ENCODE measurements at places on chromosomes 5 and 9.

DNA sequence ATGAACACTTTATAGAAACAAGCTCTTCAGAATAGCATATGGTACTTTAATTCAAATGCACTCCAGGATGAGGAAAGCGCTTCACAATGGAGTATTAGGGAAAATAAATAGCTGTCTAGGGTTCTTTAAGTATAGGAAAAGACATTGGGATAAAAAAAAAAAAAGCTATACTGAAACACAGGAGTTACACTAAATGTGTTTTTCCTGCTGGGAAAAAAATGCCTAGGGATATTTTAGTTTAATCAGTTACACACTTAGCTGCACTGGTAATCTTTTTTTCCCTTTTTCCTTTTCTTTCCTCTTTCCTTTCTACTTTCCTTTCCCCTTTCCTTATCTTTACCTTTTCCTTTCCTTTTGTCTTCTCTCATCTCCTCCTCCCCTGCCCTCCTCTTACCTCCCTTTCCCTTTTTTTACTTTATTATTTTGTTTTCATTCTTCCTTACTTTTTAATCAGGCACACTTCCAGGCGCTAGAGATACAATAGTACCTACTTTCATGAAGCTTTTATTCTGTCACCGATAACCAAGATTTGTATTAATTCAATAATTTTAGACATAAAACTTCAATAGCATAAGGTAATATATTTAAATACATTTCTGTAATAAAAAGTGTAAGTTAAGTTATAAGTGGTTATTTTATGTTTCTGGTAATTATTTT is 758.7 kb downstream of the CDH18 start:
- DNase-seq = no peak

- no peak for DNase-seq
Observed at GRCh38 chr9:76818271-76818670, 54.0 kb downstream of the PCA3 start.

DNA sequence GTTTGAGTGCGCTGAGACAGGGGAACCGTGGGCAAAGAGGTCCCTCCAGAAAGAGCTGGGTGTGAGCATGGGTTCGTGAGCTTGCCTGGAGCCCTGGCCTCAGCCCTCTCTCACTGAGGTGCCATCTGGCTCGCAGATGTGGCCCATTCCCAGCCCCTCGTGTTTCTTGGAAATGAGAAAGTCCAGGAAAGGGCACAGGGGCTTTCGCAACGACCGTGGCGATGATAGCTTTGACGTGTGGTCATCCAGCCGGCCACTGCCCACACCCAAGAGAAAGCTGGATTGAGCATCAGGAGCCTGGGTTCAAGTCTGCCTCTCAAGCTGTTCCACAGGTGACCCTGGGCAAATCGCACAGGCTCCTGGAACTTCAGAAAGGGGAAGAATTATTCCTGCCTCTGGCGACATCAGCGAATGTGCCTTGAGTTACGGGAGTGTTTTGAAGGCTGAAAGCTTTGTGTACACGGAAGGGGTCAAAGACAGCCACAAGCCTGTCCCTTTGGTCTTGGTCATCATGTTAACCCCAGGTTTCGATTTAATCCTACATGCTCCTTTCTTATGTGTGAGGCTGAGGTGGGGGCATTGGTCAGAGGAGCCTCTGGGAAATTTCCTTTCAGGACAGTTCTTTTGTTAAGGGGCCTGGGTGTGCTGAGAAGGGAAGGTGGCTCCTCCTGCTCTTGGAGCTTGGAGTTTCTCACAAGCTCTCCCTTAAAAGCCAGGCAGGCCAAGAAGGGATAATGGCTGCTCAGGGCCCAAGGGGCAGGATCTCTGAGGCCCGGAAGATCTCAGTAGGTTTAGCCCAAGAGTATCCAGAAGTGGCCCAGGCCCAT is 41.7 kb upstream of the IL17B start:
- no peak for DNase-seq

- no peak for DNase-seq
Observed at GRCh38 chr9:77892171-77892570, 139.4 kb downstream of the GNAQ start.

DNA sequence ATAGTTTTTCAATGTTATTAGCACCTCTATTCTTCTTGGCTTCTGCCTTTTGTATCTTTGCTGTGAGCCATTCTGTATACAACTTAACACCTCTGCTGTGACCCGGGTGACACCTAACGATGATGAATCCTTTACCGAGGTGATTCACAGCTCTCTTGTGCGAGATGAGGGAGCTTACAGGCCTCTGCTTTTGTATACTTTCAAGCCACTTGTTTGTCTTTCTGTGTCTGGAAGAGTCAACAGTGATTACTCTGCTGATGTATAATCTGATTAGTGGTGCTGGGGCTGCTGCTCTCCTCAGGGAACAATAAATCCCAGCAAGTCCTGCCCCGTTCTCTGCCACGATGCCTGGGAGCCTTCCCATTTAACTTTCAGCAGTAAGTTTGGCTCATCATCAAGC is 442.9 kb upstream of the SGCD start:
- no peak for DNase-seq

DNA sequence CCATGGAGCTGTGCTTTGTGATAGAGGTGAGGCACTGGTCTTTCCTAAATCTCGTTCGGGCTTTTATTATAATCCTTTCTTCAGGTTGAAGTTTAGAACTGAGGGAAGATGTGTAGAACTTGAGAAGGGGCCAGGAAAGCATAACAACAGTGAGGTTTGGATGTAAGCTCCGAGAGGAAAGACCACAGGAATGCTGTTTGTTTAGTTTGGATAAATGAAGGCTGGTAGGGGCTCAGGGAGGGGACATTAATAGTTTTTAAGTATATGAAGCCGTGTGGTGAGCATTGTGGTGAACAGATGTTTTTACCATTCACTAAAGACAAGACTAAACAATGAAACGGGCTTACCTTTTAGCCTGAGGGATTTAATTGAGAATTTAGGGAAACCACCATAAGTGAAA is 130.8 kb downstream of the ARHGAP26 start:
- DNase-seq = no peak

DNA sequence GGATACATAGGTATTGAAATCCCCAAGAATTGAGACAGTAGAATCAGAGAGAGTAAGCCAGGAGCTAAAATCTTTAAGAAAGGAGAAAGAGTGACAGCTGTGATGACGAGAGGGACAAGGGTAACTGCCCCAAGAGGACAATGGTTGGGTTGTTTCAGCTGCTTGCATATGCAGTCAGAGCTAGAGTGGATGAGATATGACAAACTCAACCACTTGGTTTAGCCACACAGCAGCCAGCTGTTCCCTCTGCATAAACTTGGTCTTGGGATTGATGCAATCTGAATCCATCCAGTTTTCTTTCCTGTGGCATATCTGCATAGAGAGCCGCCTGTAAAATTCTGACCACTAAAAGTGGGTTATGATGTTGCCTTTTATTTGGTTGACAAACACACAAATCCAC is 100.7 kb downstream of the ZNF622 start:
- DNase-seq = no peak

GRCh38 chr5:133925866-133926488 is 42.4 kb downstream of the C5orf15 start:
- no peak for DNase-seq

DNA sequence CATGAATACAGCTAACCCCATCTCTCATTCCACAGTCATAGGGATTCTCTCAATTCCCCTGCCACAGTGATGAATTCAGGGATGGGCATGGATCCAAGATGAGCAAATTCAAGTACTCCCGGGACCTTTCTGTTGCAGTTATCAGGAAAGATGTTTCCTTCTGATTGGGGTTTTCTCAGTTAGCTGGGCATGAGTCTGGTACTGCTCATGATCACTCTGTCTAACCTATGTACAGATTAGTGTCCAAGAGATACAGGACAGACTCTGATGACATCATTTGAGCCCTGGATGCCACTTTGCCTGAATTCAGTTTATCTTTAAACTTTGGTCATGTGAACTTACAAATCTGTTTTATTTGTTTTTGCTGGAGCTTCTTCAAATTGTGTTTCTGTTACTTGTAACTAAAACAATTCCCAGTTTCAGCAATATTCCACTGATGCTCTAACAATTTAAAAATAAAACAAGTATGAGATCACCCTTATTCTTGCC is 257.7 kb upstream of the KLF9 start:
- no peak for DNase-seq

Measured in CD4-positive, alpha-beta T cell treated with Interleukin-6 for 4 hours (primary cell).